ENCODE measurements at places on chromosomes 3 and 15. TPM values are rescaled to one million over a fixed set of nuclear protein-coding genes. Genes with fewer than 3 reads are reported as not detected.

GRCh38 chr3:140911822-140912221, 29.8 kb upstream of the SLC25A36 start:
- no peak overlapping the region for H3K27ac ChIP-seq
- no peak overlapping the region for H3K4me3 ChIP-seq
- H3K27me3 ChIP-seq: peaks cover 4% of the 10 kb centered on the region
- no peaks in the 10 kb centered on the region for H3K36me3 ChIP-seq
- DNase-seq: no peak

- H3K36me3 ChIP-seq: no peaks in the 10 kb centered on the region
- H3K27ac ChIP-seq: no peak overlapping the region
- peaks cover 1% of the 10 kb centered on the region for H3K4me1 ChIP-seq
- H3K4me3 ChIP-seq: no peak overlapping the region
- no peak for DNase-seq
Measured at GRCh38 chr3:123672429-123673146, 87.7 kb upstream of the HACD2 start.

Gene FBXO22
- total RNA-seq: 51.4 TPM

- H3K4me3 ChIP-seq: no peak overlapping the region
- no peaks in the 10 kb centered on the region for H3K27me3 ChIP-seq
- peaks cover 6% of the 10 kb centered on the region for H3K4me1 ChIP-seq
- H3K27ac ChIP-seq: no peak overlapping the region
- peak; percentile 10 for DNase-seq
- no peaks in the 10 kb centered on the region for H3K36me3 ChIP-seq
Measured at GRCh38 chr3:5428607-5429516, 241.4 kb downstream of the EDEM1 start.

Gene NOX5
- total RNA-seq: not detected

Gene PLOD2
- 1.1 TPM for total RNA-seq
